ENCODE measurements at places on chromosomes 6 and 20. TPM values are rescaled to one million over a fixed set of nuclear protein-coding genes. Genes with fewer than 3 reads are reported as not detected.

The BTNL2 gene
- total RNA-seq = not detected

The SYNE1 gene
- total RNA-seq = 30.7 TPM

The MUC22 gene
- 10.1 TPM for total RNA-seq

The FNDC11 gene
- under 0.01 TPM for total RNA-seq

The LY6G6D gene
- total RNA-seq = not detected

The CCN6 gene
- total RNA-seq = not detected

The GPX5 gene
- not detected for total RNA-seq

The KCNQ5 gene
- total RNA-seq = 4.4 TPM

The CLVS2 gene
- not detected for total RNA-seq

The PRR3 gene
- total RNA-seq = 11.6 TPM

The MAN1A1 gene
- total RNA-seq = 6.3 TPM

The BPIFB4 gene
- total RNA-seq = not detected

The NFATC2 gene
- total RNA-seq = 1.5 TPM

The ANKEF1 gene
- total RNA-seq = 5.5 TPM

The JPH2 gene
- total RNA-seq = 8.9 TPM

DNA sequence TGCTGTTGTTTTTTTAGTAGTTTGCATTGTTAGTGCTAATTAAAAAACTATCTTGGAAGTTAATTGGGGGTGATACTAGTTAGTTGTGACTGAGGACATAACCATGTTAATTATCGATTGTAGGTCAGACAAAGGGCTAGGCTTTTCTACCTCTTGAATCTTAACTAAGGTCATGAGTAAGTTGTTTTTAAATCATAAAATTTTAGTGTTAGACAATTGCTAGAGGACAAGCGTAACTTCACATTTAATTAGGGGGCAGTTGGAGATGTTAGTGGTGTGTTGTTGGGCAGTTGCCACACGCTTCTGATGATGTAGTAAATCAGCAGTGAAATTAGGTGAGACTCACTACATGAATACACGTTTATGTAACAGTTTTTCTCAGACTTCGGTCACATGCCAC lies 619.1 kb upstream of the FLRT3 start:
- no peak for DNase-seq

- no peak for DNase-seq
These were observed 8.6 kb upstream of the ACAT2 start for GRCh38 chr6:159753081-159753872.

GRCh38 chr6:80289727-80290126 lies 183.3 kb downstream of the BCKDHB start:
- DNase-seq = no peak

DNA sequence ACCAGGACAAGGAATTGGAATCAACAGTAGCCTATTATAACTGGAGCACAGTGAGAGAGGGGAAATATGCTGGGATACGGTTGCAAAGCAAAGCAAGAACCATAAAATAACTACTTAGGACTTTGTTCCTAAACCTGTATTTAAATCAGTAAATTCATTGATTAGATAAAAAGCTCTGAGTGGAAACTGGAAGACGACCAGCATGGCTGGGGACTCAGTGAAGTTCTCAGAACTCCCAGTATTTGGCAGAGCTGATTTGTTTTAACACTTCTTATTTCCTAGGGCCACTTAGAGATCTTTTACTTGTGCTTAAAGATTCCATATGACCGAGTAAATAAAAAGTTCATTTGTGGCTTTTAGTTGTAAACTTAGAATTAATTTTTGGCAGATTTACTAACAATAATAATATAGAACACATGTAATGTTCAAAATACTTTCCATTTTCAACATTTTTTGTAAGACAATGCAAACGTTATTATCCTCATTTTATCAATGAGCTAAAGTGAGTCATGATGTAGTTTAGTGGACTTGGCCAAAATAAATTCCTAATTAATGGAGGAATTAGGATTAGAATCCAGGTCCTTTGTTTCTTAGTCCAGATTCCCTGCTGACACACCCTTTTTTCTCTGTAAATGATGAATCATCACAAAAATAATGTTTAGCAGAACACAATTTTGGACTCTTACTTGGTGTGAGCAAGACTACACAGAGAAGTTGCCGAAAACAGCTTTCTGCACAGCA lies 392.9 kb downstream of the GJA1 start:
- DNase-seq = no peak

DNA sequence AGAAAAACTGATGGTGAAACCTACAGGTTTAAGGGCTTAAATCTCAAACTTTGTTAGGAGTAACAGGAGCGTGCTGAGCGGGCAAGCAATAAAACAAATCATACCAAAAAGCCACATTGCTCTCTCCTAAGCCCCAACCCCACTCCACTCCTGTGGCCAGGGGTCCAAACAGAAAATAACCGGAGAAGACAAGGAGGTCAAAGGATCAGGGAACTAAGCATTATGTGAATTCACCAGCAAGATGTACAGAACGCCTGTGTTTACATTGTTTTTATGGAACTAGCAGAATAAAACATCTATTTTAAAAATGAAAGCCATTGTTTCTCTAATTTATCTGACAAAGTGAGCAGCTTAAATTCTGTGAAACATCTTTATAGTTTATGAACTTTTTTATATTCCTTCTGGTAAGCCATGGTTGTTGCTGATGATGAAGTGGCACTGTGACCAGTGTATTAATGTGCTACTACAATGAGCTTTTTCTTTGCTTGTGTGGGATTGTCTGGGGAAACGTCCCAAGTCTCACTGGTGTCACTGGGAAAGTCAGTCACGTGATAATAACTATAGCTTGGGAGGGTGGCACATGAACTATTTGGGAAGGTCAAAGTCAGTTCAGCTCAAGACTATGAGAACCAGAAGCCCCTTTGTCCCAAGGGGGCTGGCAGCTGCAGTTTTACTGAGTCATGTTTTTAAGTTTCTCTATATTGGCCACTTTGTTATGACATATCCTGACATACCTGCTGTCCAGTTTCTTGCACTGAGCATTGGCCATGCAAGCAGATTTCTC lies 9.8 kb downstream of the FAM210B start:
- no peak for DNase-seq

GRCh38 chr6:1087154-1087843 lies 224.6 kb upstream of the FOXQ1 start:
- no peak for DNase-seq

DNA sequence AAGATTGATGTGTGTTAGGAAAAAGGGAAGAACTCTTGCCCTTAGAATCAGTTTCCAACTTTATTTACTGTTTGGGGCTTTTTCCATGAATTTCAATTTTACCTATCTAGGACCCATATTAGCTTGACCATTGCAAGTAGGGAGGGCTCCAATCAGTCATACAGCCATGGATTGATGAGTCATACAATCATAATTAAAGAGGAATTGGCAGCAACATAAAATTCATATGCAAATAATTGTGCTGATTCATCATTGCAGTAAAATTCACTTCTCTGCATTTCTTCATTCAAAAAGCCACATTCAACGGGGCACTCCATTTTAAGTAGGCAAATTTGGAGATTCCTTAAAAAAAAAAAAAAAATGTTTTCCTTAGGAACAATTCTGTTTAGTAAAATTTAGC lies 1016.4 kb downstream of the KIF16B start:
- DNase-seq = no peak

DNA sequence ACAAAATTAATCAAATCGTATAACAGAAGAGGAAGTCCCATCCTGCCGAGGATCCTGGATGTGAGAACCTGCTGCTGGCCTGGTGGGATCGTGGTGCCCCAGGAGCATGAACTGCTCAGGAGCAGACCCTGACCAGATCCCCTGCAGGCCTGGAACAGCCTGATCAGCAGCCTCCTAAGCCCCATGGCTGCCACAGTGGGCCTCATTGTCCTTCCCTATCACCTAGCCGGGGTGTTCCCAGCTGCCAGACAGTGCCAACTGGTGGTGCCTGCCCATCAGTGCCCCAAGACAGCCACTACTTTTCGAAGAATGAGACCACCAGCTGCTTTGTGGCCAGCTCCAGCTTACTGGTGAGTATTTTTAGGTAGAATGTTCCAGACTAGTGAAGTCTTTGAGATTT lies 19.6 kb upstream of the MAS1L start:
- no peak for DNase-seq

- DNase-seq = no peak
These were observed 336 bp upstream of the LY6G5C start for GRCh38 chr6:31681135-31681671.

DNA sequence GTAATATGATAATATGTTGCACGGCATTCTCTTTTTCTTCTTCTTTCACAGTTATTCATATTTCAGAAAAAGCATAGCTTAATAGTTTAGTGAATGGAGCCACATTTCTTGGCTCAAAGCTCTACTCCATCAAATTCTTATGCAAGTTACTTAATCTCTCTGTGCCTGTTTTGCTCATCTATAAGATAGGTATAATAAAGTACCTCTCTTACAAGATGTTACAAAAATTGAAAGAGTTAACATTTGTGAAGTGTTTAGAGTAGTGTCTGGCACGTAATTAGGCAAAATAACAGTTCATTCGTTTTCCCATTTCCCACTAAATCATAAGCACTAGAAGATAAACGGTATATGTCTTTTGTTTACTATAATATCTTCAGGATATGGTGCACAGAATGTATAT lies 1304.4 kb upstream of the EYS start:
- no peak for DNase-seq

DNA sequence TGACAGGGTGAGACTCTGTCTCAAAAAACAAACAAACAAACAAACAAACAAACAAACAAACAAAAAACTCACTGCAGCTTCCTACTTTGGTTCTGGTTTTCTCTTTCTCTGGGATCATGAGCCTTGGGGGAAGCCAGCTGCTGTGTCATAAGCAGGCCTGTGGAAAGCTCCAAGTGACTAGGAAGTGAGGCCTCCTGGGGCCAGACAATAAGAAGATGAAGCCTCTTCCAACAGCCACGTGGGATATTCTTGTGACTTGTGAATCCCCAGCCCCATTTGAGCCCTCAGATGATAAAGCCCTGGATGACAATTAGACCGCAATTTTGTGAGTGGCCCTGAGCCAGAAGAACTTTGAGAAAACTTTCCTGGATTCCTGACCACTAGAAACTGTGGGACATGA lies 11.4 kb downstream of the HLA-A start:
- DNase-seq = no peak

DNA sequence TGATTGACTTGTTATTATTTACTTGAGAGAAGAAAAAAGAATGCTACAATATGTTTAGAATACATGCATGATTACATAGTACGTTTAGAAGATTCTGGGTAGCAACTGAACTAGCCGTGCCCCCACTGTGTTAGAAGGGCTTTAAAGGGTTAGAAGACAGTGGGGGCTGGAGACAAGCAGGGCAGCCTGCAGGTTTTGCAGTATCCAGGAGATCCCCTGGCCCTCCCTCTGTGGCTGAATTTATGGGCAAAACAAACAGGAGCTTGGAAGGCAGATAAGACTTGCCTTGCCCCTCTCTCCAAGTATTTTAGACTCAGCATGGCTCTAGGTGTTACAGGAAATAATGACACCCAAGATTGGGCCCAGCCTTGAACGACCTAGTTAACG lies 179.2 kb downstream of the CLIC5 start:
- DNase-seq = no peak

DNA sequence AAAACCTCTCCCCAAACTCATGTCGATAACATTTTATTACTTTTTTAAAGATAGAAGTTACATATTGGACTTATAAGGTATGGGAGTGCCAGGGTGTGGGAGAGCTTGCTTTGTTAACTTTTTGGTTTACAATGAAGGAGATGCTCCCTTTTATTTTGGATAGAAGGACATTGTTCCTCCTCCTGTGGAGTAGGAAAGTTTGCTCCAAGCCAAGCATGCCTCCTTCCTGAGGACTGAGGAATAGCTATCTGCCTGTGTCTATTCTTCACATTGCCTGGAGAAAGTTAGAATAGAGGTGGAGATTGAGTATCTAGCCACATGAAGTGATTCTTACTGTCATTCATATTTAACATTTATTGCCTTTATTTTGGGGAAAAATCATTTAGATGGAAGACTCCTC lies 71.9 kb downstream of the EYA4 start:
- no peak for DNase-seq

GRCh38 chr6:162226803-162227202 lies 500.8 kb downstream of the PRKN start:
- DNase-seq = no peak

DNA sequence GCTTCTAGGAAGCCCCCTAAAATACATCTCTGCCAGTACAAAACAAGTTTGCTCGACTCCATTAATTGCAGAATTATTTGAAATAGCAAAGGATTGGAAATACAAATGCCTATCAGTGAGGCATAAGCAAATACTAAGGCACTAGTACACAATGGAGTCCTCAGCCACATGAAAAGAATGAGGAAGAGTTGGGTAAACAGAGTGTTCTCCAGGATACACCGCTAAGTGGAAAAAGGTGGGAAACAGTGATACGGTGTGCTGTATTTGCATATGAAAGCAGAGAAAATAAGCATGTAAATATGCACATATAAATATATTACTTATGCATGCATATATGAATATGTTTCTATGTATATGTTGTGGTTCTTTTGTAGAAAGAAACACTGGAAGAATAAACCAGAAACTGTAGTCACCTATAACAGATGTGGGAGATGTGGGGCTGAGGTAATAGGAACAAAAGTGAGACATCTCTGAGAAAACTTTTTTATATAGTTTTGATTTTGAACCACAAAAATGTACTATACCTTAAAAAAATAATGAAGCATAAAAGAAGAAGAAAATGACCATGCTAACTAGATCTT lies 143.4 kb upstream of the MYLIP start:
- no peak for DNase-seq

- no peak for DNase-seq
These were observed 55.6 kb downstream of the CARMIL1 start for GRCh38 chr6:25334793-25335192.

GRCh38 chr20:6744805-6745204 lies 22.7 kb upstream of the BMP2 start:
- DNase-seq = no peak

GRCh38 chr20:62929051-62929538 lies 2.8 kb upstream of the DIDO1 start:
- no peak for DNase-seq

- DNase-seq = no peak
These were observed 19.4 kb downstream of the NCOA5 start for GRCh38 chr20:46070215-46070900.

DNA sequence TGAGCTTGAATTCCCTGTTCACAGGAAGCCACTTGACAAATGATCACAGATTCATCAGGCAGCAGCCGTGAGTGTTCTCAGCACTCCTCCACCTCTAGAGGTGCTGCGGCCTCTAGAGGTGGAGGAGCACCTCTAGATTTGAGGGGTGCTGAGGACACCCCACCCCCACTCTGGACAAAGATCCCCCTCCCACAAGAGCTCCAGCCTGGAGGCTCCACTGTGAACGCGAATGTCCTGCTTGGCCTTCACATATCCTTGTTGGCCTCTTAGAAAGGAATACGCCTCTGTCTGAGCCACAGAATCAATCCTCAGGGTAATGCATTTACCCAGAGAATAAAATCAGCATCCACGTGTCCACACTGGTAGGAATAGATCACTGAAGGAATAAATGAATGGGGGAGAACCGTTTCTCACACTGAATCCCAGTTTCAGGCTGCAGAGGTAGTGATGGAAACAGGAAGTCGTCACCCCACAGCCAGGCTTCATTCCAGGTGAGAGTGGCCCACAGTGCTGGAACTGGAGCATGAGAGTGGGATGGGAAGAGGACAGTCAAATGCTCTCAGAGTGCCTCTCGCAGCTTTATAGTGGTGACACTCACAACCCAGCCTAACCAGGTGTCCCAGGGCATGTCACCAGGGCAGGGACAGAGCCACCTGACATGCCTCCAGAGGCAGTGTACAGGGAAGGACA lies 16.6 kb downstream of the NPEPL1 start:
- DNase-seq = no peak
